CD8-positive, alpha-beta T cell (primary cell): ENCODE measurements at places on chromosomes 13 and 19. TPM values are rescaled to one million over a fixed set of nuclear protein-coding genes. Genes with fewer than 3 reads are reported as not detected.

DNA sequence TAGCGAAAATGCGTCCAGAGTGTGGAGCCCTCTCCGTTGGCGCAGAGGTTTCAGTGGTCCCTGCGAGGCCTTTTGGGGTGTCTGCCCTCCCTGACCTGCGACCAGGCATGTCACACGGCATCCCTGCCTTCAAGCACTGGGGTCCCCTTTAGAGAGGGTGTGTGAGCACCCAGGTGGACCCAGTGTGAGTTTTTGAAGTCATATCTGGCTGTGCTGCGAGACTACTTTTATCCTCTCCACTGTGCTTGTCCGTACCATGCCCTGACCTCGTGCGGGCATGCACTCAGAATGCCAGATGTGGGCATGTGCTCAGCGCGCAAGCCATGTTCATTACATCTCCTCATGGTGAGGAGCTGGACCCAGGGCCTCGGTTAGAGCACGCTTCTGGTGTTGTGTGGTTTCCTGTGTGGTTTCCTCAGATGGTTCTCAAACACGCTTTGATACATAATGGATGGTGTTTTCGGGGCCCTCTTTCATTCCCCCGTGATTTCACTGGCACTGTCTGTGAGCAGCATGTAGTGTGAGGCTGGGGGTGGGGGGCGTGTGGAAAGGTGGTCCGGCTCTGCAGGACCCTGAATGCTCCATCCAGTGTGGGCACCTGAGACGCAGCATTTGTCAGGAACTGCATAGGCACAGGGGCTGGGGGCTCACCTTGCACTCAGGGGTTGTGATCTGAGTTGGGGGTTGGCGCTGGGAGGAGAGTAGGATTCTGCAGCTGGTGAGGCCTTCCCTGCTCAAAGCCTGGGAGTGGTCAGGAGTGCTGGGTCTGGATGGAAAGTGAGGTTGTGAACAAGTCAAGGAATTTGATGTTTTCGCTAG, 2.3 kb downstream of the TFDP1 start:
- DNase-seq = no peak

DNA sequence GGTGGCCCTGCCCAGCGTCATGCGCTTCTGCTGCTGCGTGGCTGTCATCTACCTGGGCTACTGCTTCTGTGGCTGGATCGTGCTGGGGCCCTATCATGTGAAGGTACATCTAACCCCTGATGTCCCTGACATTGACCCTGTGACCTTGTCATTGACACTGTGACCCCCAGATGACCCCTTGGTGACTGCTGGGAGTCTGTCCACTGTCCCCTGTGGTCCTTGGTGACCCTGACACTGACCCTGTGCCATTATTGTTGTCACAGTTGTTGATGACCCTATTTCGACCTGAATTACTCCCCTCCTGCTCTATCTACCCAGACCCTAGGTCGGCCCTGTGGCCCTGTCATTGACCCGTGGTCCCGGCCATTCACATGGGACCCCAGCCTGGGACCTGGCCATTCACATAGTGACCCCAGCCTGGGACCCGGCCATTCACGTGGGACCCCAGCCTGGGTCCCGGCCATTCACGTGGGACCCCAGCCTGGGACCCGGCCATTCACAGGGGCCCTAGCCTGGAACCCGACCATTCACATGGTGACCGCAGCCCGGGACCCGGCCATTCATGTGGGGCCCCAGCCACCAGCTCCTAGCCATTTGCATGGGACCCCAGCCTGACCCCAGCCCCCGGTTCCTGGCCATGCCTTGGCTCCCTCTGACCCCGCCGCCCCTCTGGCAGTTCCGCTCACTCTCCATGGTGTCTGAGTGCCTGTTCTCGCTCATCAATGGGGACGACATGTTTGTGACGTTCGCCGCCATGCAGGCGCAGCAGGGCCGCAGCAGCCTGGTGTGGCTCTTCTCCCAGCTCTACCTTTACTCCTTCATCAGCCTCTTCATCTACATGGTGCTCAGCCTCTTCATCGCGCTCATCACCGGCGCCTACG, 5.7 kb upstream of the PNPLA6 start:
- DNase-seq = no peak

DNA sequence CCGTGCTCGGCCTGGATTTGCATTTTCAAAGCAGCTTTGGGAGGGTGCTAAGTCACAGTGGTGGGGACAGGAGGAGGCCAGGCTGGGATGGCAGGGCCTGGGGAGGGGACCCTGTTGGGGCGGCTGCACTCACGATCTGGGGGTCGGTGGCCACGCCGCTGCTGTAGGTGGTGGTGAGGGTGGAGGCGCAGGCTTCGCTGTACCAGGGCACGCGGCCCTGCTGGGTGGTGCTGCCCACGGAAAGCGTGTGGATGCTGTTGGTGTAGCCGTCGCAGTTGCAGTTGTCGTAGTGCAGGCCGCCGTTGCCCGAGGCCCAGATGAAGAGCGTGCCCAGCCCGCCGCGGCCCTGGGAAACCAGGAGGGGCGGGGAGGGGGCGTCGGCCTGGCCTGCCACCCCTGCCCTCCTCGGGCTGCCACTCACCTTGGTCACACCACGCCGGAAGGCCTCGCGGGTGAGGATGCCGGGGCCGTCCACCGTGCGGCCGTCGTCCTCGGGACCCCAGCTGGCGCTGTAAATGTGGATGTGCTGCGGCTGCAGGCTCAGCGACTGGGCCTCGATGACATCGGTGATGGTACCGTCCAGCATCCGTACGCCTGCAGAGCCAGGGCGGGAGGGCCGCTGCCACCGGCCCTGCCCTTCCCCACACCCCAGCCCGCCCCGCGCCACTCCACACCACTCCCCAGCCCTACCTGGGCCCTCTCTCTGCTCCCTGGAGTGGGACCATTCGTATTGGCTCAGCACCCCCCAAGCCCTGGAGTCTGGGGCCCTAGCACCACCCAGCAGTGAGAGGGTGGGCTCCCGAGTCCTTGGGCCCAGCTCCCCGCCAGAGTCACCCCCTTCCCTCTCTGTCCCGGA, 3.2 kb downstream of the PCSK4 start:
- no peak for DNase-seq

- DNase-seq = no peak
Measured at GRCh38 chr13:113939944-113940297, 34.0 kb downstream of the C13orf46 start.

- no peak for DNase-seq
Measured at GRCh38 chr13:73578251-73578875, 519.6 kb downstream of the KLF5 start.

The CIC gene
- 112 TPM for total RNA-seq

DNA sequence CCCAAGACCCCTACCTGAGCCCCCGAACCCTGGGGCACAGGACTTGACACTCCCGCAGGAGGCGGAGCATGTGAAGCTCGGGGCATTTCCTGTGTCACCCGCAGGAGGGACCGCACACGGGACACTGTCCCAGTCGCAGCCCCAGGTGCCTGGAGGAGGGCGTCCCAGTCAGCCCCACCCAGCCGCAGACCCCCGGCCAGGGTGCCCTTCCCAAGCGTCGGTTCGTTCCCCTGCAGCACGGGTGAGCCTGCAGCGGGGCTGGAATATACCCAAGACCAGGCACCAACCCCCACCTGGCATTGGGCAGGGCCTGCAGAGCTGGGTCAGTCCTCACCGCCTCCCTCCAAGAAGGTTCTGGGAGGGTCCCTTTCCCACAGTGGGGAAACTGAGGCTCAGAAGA, 21.6 kb downstream of the TCF3 start:
- DNase-seq = no peak

- DNase-seq = no peak
Measured at GRCh38 chr13:23437916-23438315, 4.4 kb upstream of the SACS start.

DNA sequence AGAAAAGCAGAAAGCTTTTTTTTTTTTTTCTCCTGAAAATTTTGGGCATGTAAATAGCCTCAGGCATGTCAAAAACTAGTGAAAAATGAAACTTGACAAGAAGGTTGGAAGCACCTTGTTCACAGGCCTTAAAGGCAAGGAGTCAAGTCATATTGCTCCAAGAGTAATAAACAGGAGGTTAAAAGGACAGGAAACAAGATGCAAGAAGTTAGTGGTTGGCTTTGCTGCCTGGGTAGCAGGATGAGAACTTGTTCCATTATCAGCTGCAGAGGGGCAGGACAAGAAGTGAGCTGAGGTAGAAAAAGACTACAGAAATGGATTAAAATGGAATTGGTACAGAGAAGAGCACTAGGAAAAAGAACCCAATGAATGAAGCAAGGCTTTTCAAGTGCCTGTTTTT, 242.6 kb downstream of the DCT start:
- DNase-seq = no peak

The GPC6 gene
- total RNA-seq = not detected

DNA sequence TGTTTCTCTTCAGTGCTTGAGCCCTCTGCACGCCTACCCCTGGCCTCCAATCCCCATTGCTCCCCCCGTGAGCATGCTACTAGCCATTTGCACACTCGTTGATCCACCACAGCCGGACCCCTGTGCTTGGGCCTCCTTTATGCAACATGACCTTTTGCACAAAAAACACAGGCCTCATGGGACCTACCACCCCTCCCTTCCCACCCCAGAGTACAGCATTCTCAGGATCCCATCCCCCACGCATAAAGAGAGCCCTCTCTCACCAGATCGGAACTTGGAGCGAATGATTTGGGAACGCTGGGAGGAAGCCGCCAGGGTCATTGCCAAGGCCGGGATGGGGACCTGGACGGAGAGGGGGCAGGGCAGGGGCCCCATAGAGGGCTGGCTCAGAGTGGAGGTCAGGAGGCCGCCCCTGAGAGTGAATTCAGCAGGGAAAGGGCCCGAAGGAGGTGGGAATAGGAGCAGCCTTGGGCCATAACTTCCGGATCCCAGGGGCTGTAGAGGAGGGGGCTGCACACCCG, 754 bp downstream of the MAMSTR start:
- DNase-seq = no peak

DNA sequence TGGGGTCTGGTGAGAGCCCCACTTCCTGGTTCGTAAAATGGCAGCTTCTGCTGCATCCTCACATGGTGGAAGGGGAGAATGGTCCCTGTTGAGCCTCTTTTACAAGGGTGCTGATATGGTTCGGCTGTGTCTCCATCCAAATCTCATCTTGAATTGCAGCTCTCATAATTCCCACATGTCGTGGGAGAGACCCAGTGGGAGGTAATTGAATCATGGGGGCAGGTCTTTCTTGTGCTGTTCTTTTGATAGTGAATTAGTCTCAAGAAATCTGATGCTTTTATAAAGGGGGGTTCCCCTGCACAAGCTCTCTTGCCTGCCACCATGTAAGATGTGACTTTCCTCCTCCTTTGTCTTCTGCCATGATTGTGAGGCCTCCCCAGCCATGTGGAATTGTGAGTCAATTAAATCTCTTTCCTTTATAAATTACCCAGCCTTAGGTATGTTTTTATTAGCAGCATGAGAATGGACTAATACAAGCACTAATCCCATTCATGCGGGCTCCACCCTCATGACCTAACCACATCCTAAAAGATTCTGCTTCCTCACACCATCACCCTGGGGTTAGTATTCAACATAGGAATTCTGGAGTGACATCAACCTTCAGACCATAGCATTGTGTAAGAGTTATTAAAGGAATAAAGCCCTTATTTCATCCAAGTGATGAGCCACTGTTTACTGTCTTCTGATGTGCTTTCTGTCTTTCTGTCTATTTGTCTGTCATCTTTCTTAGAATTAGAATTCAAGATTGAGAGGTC, 159.0 kb upstream of the IRS2 start:
- no peak for DNase-seq

GRCh38 chr19:579111-579841, 6.9 kb downstream of the BSG start:
- DNase-seq = no peak

DNA sequence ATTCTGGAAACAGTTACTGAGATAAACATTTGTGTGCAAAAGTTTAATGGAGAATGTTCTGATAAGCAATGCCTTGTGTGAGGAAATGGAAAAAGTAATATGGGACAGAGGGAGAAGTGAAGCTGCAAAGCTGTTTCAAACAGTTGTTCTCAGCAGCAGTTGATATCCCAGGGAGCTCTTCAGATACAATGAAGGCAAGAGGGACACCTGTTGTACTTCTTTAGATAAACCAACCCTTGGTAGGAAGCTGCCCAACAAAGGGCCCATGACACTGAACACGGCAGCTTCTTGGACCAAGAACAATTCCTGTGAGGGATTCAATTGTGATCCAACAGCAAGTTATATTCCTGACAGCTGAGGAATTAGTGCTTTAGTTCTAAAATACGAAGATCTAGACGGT, 894.3 kb upstream of the PCDH20 start:
- DNase-seq = no peak

- no peak for DNase-seq
Measured at GRCh38 chr13:107753291-107753690, 462.0 kb downstream of the LIG4 start.

- no peak for DNase-seq
Measured at GRCh38 chr19:30077851-30078355, 135.9 kb downstream of the URI1 start.

- DNase-seq = no peak
Measured at GRCh38 chr19:42487032-42487797, 41.1 kb downstream of the CEACAM1 start.

The VWA8 gene
- total RNA-seq = 16.5 TPM

- DNase-seq = no peak
Measured at GRCh38 chr13:114022876-114023275, 49.0 kb upstream of the C13orf46 start.

DNA sequence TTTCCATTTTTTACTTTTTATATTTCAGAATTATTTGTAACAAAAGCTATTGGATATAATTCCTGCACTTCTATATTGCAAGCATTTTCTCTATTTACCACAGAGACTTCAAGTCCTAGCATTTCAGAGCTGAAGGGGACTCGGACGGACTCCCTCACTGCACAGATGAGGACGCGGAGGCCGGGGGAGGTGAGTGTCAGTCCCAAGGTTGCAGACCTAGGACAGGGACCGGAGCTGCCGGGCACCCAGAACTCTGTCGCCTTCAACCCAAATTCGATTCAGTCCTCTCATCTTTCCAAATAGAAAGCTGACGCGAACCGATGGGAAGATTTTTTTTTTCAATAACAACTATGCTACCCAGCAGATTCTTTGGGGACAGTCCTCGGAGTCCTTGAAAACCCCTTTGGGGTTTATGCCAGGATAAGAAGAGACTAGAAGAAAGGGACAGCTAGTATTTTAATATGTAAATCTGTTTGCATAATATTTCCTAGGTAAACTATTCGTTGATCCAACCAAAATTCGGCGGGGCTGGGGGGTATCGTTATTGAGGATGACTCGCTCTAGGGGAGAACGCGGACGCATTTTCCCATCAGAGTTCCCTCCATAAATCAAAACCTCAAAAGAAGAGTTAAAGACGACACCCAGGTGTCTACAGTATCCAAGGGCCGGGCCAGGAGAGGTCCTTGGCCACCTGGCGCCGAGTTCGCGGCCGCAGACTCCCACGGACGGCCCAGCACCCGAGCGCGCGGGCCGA, 803 bp downstream of the FLT3 start:
- no peak for DNase-seq

DNA sequence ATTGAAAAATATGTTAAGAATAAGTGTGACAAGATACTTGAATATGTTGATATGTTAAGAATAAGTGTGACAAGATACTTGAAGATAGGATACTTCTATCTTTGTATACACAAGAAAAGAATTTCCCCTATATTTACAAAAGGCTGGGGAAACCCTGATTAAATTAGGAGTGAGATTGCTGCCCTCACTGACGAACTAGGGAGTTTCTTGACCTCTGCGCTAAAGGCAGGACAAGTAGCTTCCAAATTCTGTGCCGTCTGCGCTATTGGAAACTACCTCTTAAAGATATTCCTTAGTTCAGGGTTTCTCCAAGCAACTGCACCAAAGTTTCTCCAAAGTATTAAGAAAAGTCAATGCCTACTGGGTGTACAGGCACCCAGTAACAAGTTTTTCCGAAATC, 730 bp downstream of the ZNF260 start:
- DNase-seq = no peak

- DNase-seq = no peak
Measured at GRCh38 chr13:39186205-39186875, 148.1 kb downstream of the NHLRC3 start.

The ETV2 gene
- total RNA-seq = 1.1 TPM

GRCh38 chr19:32203161-32203560, 142.2 kb upstream of the ZNF507 start:
- DNase-seq = no peak

The KIR3DL2 gene
- 1.5 TPM for total RNA-seq
